Left lobe of liver (tissue), 2 donors: ENCODE measurements at places on chromosomes 16 and 17.

GRCh38 chr17:82931699-82932517, 92.1 kb upstream of the ZNF750 start:
- no peak for DNase-seq

GRCh38 chr17:75571885-75572215, 15.8 kb upstream of the MYO15B start:
- no peak for DNase-seq

DNA sequence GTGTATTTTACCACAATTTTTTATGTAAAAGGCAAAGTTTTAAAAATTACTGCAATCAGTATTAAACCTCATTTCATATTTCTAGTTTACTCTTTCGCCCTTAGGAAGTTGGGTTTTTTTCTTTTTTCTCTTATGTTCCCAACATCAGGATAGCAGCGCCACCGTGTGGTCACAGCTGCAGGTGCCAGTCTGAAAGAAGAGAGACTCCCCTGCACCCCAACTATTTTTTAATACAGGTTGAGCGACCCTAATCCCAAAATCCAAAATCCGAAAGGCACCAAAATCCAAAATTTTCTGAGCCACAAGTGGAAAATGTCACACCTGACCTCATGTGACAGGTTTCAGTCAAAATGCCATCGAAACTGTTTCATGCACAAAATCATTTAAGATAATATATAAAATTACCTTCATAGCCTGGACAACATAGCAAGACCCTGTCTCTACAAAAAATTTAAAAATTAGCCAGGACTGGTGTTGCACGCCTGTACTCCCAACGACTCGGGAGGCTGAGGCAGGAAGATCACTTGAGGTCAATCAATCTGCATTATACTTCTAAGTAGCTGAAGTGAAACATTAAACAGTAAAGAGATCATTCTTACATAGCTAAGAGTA, 21.8 kb upstream of the ASGR2 start:
- peak; percentile 73 for DNase-seq

DNA sequence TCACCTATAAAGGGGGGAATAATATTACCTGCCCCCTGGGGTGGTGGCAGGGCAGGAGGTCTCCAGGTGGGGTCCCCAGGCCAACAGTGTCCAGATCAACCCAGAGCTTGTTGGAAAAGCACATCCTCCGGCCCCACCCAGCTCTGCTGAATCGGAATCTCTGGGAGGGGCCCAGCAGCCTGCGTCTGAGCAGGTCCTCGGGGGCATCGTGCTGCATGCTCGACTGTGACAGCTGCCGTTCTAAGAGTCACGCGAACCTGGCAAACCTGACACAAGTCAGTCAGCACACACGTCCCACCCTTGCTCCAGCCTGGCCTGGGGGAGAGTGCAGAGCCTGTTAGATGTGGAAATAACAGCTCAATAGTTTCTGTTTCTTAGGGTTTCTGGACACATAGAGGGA, 72.3 kb downstream of the CRISPLD2 start:
- no peak for DNase-seq

DNA sequence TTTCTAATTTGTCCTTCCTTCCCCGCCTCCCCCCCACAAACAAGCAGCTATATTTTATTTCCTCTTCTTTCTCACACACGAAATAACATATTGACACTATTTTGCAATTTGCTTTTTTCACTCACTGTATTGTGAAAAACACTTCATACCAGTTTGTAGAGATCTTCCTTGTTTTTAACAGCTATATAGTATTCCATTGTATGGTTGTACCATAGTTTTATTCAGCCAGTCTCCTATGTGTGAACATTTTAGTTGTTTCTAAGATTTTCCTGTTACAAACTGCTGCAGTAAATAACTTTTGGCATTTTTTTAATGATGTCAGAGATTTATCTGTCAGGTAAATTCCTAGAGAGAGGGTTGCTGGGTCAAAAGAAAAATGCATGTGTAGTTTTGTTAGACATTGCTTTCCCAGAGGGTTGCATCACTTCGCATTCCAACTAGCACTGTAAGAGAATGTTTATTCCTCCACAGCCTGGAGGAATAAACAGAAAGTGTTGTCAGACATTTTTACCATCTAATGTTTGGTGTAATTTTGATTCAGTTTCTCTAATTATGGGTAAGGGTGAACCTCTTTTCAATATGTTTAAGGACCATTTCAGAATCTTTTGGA, 101.2 kb downstream of the MRTFB start:
- DNase-seq = no peak

GRCh38 chr16:1791256-1791942, 2.1 kb downstream of the IGFALS start:
- peak; percentile 48 for DNase-seq

GRCh38 chr17:44928136-44928535, 12.8 kb upstream of the GFAP start:
- no peak for DNase-seq

- DNase-seq = no peak
These were observed 17.9 kb downstream of the TANGO6 start for GRCh38 chr16:68860978-68861892.

DNA sequence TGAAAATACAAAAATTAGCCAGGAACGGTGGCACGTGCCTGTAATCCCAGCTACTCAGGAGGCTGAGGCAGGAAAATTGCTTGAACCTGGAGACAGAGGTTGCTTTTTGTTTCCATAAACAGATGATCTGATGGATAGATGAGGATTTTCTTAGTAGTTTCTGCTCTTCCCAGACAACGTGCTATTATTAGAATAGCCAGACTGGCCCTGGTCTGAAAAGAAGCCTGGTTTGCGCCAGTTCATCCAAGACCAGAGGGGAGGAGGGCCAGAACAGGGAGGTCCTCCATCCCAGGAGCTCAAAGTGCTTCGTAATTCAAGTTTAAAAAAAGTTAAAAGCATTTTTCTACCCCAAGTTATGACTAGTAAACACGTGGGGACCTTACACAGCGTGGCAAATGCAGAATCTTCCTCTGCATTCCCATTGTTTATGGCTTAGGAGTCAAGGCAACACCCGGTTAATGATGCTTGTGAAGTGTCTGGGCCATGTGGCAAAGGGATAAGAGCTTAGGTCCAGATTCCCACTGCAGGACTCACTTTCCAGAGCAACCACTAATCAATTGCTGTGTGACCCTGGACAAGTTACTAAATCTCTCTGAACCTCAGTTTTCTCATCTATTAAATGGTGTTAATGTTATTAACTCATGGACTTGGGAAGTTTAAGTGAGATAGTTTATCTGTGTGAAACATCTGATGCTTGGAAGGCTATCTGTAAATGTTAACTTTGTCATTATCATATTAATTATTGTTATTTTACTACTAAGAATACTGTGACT, 205.4 kb downstream of the CCDC182 start:
- DNase-seq = no peak

DNA sequence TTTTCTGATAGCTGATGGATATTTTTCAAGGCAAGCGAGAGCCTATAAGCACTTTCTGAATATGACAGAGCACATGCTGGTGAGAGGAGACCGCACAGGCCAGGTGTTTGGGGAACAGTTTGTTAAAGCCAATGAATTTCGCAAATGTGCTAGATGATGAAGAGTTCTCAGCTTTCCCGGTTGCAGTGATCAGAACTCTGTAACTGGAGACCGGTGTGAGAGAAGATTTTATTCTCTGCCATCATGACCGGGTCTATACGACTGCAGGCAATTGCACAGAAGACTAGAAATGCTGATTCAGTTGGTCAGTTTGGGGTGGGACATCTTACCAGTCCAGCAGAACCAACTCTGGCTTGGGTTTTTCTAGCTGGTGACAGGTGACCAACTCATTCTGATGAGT, 25.4 kb downstream of the SMTNL2 start:
- DNase-seq = no peak

- no peak for DNase-seq
These were observed 19.2 kb downstream of the PLXDC1 start for GRCh38 chr17:39132192-39132610.

DNA sequence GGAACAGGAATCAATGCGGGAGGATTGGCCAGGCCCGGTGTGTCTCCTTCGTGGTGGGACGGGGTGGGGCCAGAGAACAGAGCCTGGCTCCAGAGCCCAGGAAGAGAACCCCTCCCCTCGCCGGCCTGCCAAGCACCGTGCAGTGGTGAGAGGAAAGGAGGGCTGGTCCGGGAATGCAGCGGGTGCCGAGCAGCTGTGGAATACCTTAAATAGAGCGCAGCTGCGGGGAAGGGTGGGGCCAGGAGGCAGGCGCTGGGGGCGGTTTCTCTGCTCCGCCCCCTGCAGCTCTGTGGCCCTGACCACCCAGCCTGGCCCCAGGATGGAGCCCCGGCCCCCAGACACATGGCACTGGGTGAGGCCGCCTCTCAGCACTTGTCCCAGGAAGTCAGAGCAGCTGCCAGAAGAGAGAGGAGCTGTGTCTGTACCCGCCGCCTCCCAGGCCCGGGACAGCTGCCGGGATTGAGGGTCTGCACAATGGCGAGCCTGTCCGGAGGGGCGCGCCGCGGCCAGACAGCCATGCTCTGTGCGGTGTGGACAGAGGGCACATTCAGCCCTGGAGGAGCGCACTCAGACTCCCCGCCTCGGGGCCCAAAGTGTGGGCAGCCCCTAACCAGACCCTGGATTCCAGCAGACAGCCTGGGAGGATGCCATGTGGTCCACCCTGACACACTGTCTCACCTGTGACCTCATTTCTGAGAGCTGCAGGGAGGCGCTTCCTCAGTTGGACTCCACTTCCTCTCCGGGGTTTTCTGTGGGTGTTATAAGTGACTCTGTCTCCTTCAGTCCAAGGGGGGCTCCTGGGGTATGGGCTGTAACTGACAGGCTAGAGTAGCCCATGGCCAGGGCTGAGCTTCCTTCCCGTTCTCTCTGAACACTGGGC, 268.8 kb downstream of the SEC14L1 start:
- no peak for DNase-seq

GRCh38 chr17:46817151-46817900, 1.2 kb downstream of the WNT3 start:
- no peak for DNase-seq

DNA sequence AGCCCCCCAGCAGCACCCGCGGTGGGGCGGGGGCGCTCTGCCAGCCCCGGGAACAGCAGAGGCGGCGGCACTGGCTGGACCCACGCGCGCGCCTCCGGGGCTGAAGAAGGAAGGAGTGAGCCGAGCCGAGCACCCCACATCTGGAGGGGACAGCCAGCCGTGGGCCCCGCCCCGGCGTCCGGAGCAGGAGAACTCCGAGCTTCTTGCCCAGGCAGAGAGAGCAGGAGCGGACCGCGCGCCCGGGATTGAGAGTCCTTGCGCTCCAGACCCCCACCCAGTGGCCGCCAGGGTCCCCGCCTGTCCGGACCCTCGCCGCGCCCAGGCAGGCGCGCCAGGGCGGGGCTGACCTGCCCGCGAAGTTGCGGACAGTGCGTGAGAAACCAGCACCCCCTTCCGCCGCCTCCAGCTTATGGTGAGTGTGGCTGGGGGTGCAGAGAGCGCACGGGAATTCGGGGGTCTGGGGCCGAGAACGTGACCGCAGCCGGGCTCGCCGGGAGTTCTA, 921.9 kb upstream of the EEF2KMT start:
- DNase-seq = no peak

- no peak for DNase-seq
These were observed 6.5 kb downstream of the TMEM204 start for GRCh38 chr16:1539720-1540555.

- DNase-seq = no peak
These were observed 93.8 kb downstream of the GRIN2A start for GRCh38 chr16:10088380-10088793.

- no peak for DNase-seq
These were observed 5.0 kb upstream of the ARHGAP17 start for GRCh38 chr16:25020112-25020631.

DNA sequence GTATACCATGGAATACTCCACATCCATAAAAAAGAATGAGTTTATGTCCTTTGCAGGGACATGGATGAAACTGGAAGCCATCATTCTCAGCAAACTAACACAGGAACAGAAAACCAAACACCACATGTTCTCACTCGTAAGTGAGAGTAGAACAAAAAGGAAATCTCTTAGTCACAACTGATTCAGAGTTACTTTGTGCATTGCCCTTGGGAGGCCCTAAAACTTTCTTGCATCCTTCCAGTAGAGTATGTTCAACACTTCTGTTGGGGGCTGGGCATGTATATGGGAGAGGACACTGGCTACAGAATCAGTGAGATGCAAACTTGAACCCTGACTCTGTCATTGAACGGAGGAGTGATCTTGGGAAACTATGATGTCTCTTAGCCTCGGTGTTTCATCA, 147.4 kb upstream of the IRX5 start:
- no peak for DNase-seq

- no peak for DNase-seq
These were observed 12.4 kb upstream of the ITGA3 start for GRCh38 chr17:50043290-50044148.

DNA sequence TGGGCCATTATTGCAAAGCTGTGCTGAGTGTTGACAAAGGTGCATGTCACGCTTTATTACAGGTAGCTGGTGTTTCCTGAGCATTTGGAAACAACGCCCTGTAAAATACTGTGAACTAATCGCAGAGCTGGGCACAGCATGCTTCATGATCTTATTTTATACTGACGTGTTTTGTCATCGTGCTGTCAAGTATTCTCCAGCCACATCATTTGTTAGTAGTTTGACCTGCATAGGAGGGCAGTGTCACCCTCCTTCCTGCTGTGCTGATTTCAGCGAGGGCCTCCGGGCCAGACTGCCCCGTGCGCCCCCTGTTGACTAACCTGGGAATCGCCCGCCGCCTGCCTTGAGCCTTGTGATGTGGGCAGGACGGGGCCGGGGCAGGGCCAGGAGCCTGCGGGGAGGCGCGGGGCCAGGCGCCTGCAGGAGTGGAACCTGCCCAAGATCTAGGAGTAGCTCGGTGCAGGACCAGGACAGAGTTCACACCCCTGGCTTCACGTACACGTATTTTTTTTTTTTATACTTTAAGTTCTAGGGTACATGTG, 820.7 kb downstream of the KCNJ18 start:
- no peak for DNase-seq

DNA sequence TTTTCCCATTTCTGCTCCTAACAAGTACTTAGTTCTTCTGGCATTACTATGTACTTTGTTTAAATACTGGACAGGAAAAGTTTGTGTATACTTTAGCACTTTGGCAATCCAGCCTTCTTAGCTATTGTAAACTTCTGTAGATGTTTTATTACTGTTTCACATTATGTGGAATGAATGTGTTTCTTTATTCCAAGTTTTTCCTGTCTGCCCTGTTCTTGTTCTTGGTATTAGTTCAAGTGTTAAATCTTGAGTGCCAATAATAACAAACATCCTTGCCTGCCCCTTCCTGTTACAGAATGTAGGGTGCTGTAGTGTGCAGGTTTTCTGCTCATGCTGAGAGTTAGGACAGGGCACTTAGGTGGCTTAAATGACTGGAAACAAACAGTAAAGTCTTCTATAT, 7.3 kb upstream of the CAPNS2 start:
- DNase-seq = no peak

- DNase-seq = peak; percentile 87
These were observed 6.7 kb downstream of the SHMT1 start for GRCh38 chr17:18356624-18357023.
